ENCODE measurements at places on chromosomes 1 and 21.

GRCh38 chr21:42745511-42746239 lies 92.3 kb downstream of the PDE9A start:
- DNase-seq = no peak

GRCh38 chr1:94479682-94480081 lies 61.5 kb downstream of the ABCD3 start:
- DNase-seq = no peak

GRCh38 chr1:24872061-24872850 lies 57.8 kb downstream of the RUNX3 start:
- DNase-seq = no peak

- DNase-seq = peak; percentile 85
Measured at GRCh38 chr1:48498096-48498791, 26.2 kb upstream of the SPATA6 start.

DNA sequence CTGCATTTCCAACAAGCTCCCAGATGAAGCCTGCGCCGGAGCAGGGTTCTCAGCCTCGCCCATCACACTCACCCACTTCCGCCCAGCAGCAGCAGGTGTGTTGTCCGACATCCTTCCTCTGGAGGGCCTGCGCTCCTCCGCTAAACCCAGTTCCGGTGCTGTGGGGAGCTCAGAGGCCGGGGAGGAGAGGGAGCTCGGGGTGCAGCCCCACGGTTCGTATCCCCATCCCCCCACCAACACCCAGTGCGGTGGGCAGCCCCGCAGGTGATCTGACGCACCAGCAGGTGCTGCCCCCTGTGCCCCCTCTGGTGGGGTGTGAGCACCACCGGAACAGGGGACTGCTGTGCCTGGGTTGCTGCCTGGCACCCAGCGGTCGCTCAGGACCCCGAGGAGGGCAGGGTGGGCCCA lies 3.4 kb upstream of the PEX10 start:
- peak; percentile 74 for DNase-seq

- DNase-seq = no peak
Measured at GRCh38 chr1:100034470-100034869, 64.7 kb downstream of the SLC35A3 start.

- peak; percentile 99 for DNase-seq
Measured at GRCh38 chr1:11262171-11263049, at the start of gene MTOR. Gene MTOR, minus strand, starts transcription at chr1:11262551. Its CDS starts 3,142 bp downstream, at chr1:11259409.

- no peak for DNase-seq
Measured at GRCh38 chr1:158799689-158800088, 18.7 kb upstream of the OR6N2 start.

DNA sequence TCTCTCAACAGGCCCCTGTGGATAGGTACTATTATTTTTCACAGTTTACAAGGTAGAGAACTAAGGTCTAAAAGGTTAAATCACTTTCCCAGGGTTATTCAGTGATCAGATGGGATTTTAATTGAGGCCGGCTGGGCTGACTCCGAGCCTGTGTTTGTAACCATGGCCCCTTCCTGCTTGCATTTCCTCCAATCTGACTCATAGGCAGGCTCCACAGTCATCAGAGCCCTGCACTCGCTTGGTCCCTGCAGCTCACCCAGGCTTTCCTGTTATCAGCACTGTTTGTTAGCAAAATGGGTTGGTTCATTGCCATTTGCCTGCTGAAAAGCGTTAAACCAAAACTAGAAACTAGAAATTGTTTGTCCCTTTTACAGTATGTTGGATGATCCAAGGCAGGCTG lies 41.4 kb upstream of the LMX1A start:
- no peak for DNase-seq

GRCh38 chr1:168427051-168427450 lies 116.7 kb downstream of the XCL2 start:
- no peak for DNase-seq

DNA sequence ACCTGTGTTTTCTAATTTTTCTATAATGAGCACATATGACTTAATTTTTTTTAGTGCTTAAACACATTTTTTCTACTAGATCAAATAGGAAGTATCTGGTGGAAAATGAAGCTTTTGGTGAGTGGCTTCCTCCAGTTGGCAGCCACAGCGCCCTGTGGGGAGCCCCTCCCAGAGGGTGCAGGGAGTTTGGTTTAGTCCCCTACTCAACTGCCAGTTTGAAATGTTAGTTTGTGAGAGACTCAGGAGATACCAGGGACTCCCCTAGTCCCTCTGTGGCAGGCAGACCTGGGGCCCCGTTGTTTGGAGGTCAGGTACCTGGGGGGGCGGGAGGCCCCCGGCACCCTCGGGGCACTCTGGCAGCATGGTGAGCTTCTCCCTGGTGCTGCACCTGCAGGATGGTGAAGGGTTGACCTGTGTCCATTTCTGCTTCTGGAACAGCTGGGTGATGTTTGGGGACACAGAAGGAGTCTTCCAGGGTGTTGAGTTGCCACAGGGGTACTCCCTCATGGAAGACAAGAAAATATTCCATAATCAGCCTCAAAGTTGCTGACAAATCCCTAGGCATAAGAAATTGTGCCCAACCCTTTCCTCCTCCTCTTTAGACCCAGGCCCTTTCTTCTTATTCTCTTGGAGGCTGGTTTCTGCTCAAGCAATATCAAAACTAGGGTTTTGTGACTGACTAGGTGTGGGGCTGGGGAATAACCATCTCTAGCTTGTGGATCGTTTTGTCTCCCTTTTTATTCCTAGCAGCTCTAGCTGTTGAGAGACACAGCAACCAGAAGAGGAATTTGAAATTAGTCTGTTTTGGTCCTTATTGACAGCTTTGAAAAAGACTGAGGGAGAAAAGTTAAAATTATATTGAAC lies 91.6 kb downstream of the ABCA4 start:
- no peak for DNase-seq
